ENCODE measurements at places on chromosomes 5 and 9.

DNA sequence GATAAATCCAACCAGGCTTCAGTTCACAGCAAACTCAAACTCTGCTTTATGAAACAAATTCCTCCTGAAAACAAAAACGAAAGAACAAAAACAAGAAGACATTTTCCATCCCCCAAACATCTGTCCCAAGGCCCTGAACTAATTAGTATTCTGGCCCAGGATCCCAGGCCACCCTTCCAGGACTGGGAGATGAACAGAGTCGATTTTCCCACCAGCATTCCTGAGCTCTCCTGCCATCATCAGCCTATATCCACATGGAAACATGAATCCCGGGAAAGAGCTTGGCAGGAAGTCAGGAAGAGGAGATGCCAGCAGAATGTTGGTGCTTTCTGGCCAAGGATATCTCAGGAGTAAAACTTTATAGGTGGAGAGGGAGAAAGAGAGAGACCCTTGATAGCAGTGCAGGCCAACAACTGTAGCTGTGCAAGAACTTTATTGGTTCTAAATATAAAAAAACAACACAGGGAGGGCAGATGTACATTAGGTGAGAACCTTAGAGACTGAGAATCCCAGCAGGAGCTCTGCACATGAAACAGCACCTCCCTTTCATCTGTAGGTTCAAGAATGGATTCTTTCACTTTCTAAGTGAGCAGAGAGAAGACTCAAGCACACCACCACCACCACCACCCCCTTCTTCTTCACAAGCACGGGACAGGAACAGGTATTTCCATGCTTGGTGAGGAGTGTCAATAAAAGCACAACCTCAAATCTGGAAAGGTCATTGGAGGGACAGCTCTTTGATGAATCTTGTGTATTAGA is 190.7 kb upstream of the TAS2R1 start:
- DNase-seq, result no peak

DNA sequence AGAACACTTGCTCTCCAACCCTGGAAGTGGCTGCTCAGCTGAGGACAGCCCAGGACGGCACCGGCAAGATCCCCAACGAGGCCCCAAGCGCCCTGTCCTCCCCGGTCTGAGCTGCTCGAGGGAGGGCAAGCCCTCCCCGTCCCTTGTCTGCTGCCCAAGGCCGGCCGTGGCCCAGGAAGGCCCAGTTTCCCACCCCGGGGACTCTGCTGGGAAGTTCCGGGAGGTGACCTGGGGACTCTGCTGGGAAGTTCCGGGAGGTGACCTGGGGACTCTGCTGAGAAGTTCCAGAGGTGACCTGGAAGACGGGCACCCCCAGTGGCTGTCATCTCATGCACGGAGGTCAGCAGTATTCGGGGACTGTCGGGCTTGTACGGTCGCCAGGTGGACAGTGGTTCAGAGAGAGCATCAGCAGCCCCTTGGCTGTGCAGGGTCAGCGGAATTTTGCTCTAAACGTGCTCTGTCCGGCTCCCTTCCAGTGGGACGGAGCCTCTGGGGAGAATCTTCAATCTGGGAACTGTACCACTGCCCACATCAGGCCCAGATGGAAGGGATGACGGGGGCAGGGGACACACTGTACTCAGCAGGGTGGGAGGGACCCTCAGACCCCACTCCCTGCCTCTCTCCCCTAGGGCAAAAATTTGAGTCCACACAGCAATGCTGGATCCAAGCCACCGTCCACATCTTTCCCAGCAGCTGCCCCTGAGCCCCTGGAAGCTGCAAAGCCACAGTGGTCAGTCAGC is 7.2 kb downstream of the NACC2 start:
- no peak for DNase-seq

- no peak for DNase-seq
Observed at GRCh38 chr9:16652582-16652981, 217.9 kb downstream of the BNC2 start.

- no peak for DNase-seq
Observed at GRCh38 chr5:141734501-141735229, 52.6 kb upstream of the ARAP3 start.

DNA sequence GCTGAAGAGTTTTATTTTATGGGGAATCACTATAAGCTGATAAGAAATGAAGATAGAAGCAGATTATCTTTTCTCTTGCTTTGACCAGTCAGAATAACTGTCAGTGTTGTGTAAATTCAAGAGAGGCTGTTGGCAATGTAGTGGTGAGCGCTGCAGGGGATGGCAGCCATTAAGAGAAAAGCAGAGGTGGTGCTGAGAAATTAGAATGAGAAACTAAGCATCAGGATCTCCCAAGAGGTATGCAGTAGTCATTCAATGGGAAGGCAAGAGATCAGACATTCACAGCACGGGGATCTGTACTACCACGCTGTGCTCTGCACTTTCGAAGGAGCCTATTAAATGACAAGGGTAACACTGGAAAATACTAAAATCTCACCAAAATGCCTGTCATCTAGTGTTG is 768.5 kb upstream of the ACO1 start:
- no peak for DNase-seq

GRCh38 chr9:135334953-135335460 is 144.6 kb upstream of the PPP1R26 start:
- no peak for DNase-seq

- DNase-seq, result no peak
Observed at GRCh38 chr5:172583931-172584511, 57.0 kb upstream of the NEURL1B start.

GRCh38 chr9:135671591-135672041 is 8.5 kb downstream of the LCN9 start:
- DNase-seq, result no peak

GRCh38 chr5:41770799-41771198 is 99.4 kb downstream of the OXCT1 start:
- DNase-seq, result no peak

- DNase-seq, result peak; percentile 36
Observed at GRCh38 chr5:132673488-132673887, 301 bp upstream of the IL4 start.

- no peak for DNase-seq
Observed at GRCh38 chr9:31912636-31913035, 471.8 kb upstream of the ACO1 start.

DNA sequence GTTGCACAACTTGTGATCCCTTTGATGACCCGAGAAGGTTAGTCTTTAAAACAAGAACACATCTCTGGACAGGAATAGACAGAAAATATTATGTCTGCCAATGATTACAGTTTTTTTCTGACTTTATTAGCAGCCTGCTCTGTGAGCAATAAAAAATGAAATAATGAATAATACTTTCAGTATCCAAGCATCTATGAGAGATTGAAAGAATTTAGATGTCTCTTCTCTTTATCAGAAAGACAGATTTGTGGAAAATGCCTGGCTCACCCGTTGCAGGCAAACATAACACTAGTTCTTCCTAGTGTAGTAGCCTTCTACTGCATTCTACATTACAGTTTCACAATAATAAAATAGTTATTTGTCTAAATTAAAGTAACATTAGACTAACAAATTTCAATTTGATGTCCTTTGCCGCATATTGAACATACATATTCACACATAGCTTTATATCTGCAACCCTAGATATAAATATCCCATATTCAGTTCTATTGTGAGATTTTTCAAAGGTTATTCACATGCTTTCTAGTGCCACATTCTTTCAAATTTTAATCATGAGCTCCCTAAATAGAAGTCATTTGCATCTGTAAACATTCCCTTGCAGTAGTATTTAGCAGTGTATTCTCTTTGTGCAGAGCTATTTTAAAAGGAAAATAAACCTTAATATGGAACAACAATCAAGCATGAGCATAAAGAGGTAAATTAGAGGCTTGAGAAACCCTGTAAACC is 267.3 kb downstream of the EFNA5 start:
- no peak for DNase-seq

DNA sequence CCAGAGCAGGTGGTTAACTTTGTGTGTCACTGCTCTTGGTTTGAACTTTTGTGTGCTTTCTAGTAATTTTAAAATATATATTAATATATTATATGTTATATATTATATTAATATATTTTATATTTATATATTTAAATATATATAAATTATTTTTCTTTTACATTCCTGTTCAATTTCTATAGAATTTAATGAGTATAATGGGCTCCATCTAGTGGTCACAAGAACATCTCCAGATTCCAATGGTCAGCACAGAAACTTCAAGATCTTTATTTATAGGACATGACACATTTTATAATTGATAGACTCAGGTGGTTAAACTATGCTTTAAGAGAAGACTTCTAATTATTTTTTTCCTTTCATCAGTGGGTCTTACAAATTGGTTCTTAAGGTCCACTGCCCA is 39.1 kb downstream of the COL23A1 start:
- peak; percentile 38 for DNase-seq

GRCh38 chr9:87064311-87064710 is 117.0 kb upstream of the GAS1 start:
- DNase-seq, result no peak

DNA sequence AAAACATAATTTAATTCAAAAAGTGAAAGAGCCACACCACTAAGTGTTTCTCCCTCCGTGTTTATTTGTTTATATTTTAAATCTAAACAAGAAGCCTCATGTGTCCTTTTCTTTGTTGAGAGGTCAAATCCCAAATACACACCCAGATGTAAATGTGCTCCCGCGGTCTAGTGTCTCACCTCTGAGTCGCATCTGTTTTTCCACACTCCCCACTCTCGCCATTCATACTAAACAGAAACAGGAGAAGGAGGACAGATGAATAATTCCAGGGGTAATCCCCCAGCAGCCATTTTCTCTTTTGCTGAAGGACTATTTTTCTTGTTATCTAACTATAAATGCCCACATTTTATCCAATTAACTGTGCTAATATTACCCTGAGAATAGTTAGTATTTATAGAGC is 361.6 kb upstream of the RIOK2 start:
- DNase-seq, result no peak

DNA sequence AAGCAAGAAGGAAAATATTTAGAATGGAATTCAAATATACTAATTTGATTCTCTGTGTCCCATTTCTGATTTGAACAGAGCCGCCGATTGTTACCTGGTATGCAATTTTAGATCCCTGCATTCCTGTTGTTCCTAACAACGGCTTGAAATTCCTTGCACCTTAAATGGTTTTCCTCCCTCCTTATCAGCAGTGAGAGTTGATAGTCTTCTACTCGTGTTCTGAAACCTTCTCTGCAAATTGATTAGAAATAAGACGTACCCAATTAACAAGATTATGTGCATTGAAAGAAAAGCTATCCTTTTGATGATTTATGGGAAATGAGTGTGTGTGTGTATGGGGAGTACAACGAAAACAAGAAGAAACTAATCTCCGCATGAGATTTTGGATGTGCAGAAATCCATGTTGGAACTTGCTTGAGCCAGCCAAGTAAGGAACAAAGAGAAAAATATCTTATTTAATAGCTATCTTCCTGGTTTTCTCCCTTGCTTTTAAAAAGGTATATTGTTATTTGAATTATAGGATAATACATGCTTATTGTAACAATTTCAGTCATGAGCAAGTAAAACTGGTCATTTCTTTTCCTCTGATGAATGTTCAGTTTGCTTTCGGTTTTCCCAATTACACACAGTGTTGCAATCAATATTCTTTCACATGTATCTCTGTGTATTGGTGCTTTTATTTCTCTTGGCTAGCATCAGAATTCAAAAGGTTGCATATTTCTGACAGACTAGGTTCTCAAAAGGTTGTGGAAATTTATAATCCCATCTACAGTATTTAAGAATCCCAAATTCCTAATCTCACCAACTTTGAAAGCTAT is 211.1 kb upstream of the ACTBL2 start:
- no peak for DNase-seq

GRCh38 chr9:92275541-92275940 is 18.0 kb downstream of the IARS1 start:
- no peak for DNase-seq

GRCh38 chr9:131555841-131556673 is 10.7 kb downstream of the PRRT1B start:
- no peak for DNase-seq

GRCh38 chr5:40308867-40309266 is 370.8 kb upstream of the PTGER4 start:
- no peak for DNase-seq

GRCh38 chr5:35031276-35031675 is 16.5 kb downstream of the AGXT2 start:
- DNase-seq, result no peak

- DNase-seq, result no peak
Observed at GRCh38 chr9:98831696-98832095, 24.2 kb downstream of the GALNT12 start.

- no peak for DNase-seq
Observed at GRCh38 chr5:44747396-44747795, 61.4 kb upstream of the MRPS30 start.

DNA sequence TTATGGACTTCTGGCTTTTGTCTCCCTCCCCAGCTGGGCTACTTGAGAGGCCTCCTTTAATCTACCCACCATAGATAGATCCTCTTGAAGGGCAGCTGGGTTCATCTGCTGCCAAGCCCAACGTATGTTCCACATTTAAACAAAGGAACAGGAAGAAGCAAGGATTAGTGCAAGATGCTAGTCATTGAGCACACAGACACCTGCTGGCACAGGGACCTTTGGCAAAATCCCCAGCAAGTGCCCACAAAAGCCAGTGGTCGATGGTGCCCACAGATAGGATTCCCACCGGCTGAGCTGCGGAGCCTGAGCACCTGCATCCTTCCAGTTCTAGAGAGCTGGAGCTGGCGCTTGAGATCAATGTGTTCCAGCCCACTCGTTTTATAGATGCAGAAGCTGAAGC is 57.7 kb upstream of the SHB start:
- DNase-seq, result no peak

DNA sequence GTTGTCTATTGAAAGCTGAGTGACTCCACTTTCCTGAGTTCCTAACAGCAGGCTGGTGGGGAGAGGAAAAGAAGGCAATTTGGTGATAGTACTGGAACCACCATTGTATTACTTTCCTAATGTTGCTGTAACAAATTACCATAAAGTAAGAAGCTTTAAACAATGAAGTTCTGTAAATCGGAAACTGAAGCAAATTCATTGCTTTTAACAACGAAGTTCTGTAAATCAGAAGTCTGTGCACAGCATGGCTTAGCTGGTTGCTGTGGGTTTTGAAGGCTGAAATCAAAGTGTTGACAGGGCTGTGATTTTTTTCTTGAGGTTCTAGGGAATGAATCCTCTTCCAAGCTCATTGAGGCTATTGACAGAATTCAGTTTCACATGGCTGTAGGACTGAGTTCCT is 72.3 kb downstream of the SLC44A1 start:
- no peak for DNase-seq

DNA sequence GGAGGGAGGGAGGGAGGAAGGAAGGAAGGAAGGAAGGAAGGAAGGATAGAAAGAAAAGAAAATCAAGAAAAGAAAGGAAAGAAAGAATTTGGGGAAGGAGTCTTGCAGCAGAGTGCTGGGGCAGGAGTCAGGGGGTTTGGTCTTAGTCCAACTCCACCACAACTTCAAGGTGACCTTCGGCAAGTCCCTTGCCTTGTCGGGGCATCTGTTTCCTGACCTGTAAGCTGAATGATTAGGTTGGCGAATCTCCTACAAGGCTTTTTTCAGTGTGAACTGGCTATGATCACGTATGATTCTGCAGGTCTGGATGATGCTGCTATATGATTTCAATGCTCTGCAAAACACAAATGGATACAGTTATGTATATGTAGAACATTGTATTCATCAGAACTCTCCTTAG is 20.1 kb downstream of the SMIM23 start:
- no peak for DNase-seq

- no peak for DNase-seq
Observed at GRCh38 chr9:93574900-93575795, 1.2 kb upstream of the PHF2 start.

- peak; percentile 6 for DNase-seq
Observed at GRCh38 chr9:126915281-126915816, 767 bp downstream of the RALGPS1 start.

GRCh38 chr5:132825834-132826391 is 4.5 kb downstream of the SHROOM1 start:
- no peak for DNase-seq

- no peak for DNase-seq
Observed at GRCh38 chr5:179497636-179498340, 52.6 kb upstream of the RUFY1 start.

All from hematopoietic multipotent progenitor cell treated with erythropoietin and hydrocortisone succinate and interleukin-3 and kit ligand, for 17 days (in vitro differentiated cells).